ENCODE measurements at places on chromosomes 16 and 17.

DNA sequence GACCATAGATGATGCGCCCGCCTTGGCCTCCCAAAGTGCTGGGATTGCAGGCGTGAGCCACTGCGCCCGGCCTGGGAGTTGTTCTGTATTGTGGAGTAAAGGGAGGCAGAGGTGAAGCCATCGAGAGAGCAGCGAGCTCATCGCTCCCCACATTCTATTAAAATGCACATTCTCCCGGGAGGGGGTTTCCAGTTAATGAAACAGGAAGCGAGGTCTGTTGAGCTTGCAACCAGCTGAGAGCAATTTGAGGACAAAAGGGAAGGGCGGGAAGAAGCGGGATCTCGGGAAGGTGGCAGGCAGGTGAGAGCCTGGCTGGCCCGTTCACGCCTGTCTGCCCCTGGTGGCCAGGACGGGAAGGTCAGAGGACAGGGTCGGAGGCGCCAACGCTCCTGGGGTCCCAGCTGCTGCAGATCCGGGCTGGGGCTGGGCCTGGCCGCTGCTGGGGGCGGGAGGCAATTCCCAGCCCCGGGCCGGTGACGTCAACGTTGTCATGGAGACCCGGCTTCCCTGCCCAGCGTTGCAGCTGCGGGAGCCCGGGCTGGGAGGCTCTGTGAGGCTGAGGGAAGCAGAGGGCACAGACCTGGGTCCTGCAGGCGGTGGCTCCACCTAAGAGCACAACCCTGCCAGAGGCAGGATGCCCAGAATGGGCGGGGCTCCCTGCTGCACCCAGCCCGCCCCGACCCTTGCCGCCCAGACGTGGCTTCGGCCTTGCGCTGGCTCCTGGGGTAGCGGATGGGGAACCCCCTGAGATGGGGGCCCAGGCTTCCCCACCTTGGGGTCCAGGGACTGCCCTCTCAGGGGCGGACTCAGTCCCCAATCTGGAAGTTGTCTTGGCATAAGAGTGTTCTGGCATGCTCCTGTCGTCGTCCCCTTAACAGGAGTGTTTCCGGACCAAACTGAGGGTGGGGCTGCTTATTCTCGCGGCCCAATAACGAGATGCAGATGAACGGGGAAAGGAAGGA lies 48.7 kb upstream of the PLCG2 start:
- peak; percentile 57 for DNase-seq

DNA sequence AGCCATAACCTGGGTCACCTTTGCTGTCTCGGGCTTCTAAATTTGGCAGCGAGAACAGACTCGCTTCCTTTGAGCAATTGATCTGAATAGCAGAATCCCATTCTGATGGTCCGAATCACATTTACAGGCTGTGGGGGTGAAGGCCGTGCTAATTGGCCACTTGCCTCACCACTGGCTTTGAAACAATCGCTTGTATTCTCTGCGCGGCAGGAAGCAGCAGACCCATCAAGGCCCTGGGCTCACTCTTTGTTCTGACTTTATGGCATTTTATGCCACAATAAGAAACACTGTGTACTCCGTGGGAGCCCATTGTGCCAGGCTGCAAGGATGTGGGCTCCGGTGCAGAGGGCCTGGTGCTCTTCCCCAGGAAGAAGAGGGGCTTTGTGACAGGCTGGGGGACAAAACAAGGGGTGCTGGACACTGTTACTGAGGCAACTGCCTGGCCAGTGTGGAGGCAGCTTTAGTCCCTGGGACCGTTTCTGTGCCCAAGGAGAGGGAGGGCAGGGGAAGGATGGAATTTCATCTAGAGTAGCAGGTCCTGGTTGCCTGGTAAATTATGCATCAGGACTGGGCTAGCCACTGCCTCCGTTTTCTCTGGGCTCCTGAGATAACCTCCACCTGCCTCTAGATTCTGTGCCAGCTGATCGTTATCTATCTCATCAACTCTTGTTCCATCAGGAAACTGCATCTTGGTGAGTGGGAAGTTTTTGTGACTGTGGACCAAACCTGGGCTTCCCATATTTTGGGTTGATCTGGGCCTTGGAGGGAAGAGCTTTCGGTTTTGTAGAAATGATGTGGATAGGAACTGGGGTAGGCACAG lies 78.5 kb downstream of the MRC2 start:
- no peak for DNase-seq

DNA sequence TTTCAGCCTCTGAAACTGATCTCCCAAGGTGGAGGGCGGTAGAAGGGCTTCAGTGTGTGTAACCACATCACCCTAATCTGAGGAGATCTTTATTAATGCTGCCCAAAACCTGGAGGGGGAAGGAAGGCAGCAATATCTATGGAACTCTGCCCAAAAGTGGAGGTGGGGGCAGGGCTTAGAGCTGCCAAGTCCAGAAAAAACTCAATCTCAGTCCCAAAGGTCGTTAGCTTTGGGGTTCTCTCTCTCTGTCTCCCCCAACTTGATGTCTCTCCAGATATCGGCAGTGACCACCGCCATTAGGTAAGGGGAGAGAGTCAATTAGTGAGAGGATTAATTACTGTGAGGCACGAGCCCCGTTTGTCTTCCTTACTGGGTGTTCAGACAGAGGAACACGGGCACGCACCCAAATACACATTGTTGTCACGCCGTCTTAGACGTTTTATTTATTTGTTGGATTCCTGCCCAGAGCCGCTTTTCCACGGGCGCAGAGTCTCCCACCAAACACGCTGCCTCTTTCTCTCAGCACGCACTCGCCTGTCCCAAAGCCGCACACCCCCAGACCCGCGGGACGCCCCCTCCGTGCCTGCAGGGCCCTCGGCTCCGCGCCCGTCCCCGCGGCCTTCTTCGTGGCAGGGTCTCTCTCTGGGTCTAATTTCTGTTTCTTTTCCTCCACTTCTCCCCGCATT lies 5.4 kb upstream of the LHX1 start:
- peak; percentile 11 for DNase-seq

DNA sequence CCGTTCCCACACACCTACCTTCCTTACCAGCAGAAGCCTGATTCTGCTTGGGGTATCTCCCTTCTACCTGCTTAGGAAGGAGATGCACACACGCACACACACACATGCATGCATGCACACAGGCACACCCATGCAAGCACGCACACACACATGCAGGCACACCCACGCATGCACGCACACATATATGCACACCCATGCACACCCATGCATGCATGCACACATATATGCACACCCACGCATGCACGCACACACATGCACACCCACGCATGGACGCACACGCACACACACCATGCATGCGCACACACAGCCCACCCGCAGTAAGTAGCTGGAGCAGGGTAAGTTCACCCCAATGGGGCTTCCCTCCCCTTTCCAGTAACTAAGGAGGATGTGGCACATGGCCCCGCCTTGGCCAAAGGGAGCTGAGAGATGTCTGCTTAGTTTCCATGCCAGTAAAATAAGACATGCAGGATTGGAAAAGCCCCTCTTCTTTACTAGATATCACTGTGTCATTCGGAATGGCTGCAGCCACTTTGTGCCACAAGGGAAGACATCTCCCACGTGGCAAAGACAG lies 33.7 kb downstream of the ADCY9 start:
- DNase-seq = no peak

DNA sequence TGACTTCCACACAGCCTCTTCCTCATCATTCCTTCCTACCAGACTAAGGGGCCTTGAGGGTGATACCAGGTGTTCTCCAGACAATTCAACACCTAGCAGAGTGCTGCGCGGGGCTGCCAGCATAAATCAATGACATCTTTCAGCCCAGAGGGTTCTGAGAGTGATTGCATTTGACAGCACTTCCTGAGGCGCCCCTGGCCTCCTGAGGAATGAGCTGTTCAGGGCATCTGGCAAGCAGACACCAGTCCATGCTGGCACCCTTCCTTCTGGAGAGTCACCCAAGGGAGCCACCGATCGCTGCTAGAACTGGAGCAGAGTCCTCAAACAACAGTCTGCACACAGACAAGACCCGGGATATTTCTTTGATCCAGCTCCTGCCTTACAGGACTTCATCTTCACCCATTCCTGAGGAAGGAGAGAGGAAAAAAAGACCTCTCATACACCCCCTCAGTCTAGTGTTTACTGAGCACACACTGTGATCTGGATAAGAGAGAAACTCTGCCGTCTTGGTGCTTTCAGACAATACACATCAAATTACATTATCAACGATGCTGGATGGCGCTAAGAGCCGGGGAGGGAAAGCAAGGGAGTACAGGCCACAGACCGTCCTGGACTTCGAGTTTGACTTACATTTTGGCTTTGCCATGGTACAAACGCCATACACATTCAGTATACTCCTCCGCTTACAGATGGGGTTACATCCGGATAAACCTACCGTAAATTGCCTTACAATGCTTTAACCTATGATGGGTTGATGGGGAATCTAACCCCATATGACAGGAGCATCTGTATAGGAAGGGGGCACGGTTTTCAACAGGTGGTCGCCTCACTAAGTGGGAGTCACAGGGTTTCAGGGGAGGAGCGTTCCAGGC lies 23.0 kb downstream of the NPTX1 start:
- no peak for DNase-seq

GRCh38 chr16:81284995-81285600 lies 29.7 kb upstream of the GAN start:
- DNase-seq = no peak

DNA sequence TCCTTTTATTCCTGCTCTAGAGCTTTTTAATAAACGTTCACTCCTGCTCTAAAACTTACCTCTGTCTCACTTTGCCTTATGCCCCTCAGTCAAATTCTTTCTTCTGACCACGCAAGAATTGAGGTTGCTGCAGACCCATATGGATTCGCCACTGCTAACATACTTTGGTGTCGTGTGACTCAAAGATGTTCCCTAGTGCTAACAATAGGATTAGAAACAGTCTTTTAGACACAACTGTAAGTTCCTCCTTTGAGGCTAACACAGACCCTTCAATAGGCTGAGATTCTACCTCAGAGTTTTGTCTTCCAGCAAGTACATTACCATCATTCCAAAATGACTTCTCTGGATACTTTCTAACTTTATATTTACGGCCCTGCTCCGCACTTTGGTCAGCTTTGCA lies 149.5 kb upstream of the COX10 start:
- no peak for DNase-seq

DNA sequence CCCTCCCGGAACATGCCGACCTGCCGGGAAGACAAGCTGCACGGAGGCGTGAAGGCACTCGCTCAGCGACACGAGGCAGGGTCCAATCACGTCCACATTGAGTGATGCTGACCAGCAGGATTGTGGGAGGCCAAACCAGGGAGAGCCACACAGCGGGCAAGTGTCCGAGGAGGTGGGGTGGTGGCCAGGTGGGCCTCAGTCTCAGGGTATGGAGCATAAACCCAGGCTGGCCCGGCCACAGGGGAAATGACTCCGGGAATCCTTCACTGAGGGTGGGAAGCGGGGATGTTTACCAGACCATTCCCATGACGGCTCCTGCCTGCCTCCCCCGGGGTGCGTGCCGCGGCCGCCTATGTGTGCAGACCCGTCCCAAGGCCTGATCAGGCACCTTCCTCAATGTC lies 62.5 kb downstream of the RPH3AL start:
- no peak for DNase-seq

DNA sequence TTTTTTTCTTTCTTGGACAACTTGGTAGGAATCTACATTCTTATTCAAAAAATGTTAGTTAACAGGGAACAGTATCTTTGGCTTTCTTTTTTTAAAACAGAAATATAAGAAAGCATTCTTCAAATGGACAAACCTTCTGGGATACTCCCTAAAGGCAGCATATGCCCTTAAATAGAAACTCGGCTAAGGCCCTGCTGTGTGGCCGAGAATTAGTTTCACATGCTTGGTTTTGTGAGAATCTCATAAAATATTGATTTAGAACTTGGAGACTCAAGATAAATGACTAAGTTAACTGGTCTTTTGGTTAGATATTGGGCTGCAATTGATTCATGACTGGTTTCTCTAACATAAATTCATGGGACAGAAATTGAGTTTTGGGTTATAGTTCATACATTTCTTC lies 359.9 kb upstream of the XYLT1 start:
- no peak for DNase-seq

DNA sequence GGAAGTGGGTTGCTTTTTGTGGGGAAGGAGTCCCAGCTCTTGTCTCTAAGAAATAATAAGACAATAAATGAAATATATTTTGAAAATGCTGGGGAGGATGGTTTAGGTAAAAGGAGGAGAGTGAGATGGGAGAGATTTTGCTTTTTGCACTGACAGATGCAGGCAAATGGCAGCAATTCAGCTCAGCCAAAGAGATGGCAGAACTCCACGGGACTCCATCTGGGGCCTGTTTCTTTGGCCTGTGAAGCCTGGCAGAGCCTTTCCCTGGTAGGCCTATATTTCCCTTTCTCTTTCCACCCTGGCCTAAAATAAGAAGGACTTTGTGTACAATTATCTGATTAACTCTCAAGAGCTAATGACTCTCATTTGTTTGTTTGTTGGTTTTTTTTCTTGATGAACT lies 1525.1 kb downstream of the CDH11 start:
- no peak for DNase-seq

GRCh38 chr17:61065263-61065773 lies 334.3 kb upstream of the TBX2 start:
- no peak for DNase-seq

DNA sequence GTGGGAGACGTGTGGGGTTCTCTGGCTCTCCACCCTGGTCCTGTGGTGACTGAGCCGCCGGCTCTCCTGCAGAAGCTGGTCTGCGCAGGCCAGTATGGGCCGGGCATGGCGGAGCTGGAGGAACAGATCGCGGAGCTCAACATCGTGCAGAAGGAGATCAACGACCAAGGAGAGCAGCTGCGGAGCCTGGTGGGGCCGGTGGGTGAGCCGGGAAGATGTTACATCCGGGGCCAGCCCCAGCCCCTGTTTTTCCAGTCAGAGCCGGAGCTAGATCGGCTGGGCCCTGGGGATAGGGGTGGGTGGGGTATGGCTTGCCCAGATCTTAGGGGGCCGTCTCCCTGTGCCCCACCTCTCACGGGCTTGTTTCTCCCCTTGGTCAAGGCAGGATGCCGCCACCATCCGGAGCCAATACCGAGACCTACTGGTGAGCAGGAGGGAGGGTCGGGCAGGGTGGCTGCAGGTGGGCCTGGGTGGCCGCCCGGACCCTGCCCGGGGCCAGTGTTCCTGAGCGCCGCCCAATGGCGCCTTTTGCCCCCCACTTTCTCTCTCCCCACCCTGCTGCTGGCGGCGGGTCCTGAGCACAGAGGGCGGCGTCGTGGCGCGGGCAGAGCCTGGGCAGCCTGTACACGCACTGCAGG lies 5.0 kb downstream of the EVPLL start:
- DNase-seq = no peak

- DNase-seq = no peak
Observed at GRCh38 chr17:74919440-74920305, 3.4 kb downstream of the USH1G start.

- DNase-seq = no peak
Observed at GRCh38 chr16:68778551-68779231, 41.6 kb downstream of the CDH1 start.

GRCh38 chr17:35373984-35374765 lies 754 bp upstream of the SLFN11 start:
- DNase-seq = peak; percentile 15

- DNase-seq = no peak
Observed at GRCh38 chr16:78286065-78286464, 186.6 kb downstream of the WWOX start.

DNA sequence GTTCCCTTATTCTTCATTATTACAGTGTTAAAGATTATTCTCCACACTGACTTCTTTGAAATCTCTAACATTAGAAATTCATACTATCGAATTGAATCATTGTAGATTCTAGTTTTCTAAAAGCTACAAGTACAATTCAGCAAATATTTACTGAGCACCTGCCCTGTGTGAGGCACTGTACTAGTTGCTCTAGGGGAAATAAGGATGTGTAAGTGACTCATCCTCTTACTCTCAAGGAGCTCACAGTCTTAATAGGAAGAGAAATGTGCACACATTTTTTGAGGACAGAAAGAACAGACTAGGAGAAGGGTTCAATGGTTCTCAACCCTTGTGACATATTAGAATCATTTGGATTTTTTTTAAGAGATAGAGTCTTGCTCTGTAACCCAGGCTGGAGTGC lies 7.7 kb upstream of the SLFN12L start:
- DNase-seq = no peak

- DNase-seq = no peak
Observed at GRCh38 chr16:89607937-89608740, 5.3 kb upstream of the DPEP1 start.
